PC-9 (cell line): ENCODE measurements at places on chromosomes 7 and 10.
A peak's percentile ranks its signal among the peaks of the same experiment; 100 is the strongest.

DNA sequence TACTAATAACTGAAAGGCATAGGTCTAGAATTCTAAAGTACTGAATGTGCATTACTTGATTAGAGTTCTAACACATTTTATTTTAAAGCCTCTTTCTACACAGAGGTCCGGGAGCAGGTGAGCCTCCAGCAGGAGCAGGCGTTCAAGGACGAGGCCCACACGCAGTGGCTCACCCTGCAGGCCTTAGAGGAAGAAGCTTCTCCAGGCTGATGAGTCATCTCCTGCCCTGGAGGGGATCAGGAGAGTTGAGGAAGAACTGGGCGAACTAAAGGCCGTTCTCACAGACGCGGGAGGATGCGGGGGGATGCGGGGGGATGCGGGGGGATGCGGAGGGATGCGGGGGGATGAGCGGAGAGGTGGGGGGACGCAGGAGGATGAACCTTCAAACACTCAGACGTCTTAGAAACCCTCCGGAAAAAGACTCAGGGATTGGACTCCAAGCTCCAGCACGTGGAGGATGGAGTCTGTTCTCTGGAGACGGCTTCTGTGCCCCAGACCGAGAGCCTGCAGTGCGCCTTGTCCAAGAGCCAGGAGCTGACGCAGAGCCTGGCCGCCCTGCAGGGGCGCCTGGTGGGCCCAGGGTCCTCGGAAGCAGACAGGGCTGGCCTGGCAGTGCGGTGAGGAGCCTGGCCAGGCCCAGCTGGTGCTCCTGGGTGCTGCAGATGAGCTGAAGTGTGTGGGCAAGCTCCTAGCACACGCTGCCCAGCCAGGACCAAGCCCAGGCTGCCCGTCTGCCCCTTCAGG is 433.7 kb upstream of the TPK1 start:
- no peak for DNase-seq

GRCh38 chr7:1104516-1105179 is 16.7 kb downstream of the GPER1 start:
- DNase-seq: no peak

- peak; percentile 93 for DNase-seq
Observed at GRCh38 chr7:30914596-30914995, 2.9 kb downstream of the AQP1 start.

DNA sequence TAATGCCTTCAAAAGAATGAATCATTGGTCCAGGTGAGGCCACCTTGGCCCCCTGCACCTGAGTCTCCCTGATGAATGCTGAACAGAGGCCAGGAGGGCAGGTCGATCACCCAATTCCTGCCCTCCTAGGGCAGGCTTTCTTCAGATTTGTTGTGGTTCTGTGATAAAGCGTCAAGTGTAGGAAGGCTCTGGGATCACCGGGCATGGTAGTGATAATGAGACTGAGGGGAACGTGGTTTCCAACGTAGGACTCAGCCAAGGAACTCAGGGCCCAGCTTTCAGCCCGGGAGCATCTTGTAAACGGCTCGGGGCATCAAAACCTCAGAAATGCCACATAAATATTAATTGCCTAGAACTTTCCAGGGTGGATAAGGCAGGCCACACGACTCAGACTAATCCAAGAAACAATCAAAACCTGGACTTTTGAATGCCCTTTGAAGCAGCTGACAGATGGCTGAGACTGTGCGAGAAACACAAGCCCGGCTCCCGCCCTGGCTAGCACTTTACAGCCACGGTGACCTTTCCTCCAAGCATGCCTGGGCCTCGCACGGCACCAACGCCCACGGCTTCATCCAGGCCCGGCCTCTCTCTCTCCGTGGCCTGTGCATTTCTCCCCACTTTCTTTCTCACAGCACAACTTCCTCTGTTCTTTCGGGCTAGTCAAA is 239.3 kb upstream of the GRB10 start:
- DNase-seq: no peak

DNA sequence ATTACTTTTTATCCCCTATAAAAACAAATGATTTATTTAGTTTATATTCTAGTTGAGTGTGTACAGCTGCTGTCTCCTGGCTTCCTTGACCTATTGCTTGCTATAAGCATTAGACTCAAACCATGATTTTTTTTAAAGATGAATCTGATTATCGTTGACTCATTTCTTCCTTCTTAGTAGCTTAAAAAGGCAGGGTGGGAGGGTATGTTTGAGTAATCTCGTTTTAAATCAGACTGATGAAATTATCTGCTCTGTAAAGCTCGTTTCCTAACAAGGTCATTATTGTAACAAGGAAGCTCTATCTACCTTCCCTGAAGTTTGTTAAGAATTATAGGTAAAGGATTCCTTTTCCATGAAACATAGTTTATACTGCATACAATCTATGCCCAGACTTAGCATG is 276.3 kb upstream of the KCND2 start:
- no peak for DNase-seq

DNA sequence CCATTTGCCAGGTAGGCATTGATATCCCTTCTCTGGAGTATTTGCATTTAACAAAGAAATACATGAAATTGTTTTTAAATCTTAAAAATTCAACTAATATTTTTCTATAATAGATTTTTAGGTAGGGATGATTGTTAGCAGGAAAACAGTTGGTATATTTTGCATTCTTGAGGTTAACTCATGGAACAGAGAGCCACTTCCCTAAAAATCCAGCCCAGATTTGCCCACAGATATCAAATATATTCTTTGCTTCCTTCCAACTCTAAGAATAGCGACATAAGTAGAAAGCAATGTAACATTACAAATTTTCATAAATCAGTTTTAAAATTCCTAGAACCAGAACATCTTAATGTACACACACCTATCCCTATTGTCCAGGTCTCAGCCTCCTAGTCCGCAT is 45.0 kb upstream of the ANLN start:
- DNase-seq: no peak

GRCh38 chr10:13404791-13405190 is 56.7 kb upstream of the SEPHS1 start:
- no peak for DNase-seq

DNA sequence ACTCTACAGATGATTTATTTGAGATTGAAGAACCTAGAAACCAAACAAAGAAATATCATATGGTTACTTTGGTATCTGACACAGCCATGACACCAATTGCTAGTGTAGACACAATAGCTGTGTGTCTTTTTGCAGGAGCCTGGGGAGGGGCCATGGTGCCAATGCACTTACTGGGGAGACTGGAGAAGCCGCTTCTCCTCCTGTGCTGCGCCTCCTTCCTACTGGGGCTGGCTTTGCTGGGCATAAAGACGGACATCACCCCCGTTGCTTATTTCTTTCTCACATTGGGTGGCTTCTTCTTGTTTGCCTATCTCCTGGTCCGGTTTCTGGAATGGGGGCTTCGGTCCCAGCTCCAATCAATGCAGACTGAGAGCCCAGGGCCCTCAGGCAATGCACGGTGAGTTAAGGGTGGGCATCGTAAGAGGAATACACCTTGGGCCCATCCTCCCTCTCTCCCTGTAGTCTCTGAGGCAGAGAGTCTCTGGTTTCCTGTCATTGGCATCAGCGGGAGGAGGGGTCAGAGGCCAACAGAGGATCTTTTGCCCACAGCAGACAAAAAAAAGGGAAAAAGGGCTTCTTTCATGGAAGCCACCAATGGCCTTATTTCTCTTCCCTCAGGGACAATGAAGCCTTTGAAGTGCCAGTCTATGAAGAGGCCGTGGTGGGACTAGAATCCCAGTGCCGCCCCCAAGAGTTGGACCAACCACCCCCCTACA is 1.2 kb downstream of the TMEM139 start:
- no peak for DNase-seq

GRCh38 chr10:7547829-7548228 is 118.9 kb downstream of the ITIH5 start:
- DNase-seq: no peak

DNA sequence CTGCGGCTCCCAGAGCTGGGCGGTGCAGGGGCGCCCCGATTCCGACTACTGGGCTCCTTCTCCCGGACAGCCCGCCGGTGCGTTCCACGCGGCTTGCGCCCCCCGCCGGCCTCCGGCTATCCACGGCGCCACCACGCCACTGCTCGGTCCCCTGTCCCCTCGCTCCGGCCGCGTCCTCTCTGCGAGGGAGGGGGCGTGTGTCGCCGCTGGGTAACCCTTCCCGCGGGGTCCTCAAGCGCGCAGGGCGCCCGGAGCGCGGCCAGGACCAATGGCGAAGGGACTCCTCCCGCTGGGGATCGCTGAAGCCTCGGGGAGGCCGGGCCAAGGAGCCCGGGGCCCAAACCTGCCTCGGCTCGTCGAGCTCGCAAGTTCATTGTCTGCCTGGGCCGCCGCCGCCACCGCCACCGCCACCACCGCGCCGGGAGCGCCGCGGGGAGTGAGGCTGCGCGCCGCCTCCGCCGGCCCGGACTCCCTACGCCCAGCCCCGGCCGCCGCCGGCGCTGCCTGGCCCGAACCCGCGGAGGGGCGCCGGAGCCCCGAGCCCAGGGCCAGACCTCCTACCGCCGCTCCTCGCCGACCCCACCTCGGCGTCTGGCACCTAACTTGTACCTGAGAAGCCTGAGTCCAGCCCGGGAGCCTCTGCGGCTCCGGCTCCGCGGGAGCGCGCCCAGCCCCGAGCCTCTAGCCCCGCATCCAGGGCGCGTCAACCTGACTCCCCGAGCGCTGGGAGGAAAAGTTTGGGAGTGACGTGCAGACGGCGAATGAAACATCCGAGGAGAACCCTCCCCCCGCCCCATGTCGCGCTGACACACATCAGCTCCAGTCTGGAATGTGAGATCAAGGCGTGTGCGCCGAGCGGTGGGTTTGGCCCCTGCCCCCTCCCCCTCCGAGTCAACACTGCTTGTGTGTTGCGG is at the start of gene CHST15:
Gene CHST15, minus strand, starts transcription at position 739 of the 914 bp plus-strand sequence. CDS start 47,386 bp downstream, outside the sequence.
- peak; percentile 80 for DNase-seq

GRCh38 chr10:110420401-110421193 is 77.1 kb upstream of the DUSP5 start:
- peak; percentile 93 for DNase-seq

- DNase-seq: peak; percentile 21
Observed at GRCh38 chr7:33970536-33970935, 65.2 kb downstream of the BMPER start.

DNA sequence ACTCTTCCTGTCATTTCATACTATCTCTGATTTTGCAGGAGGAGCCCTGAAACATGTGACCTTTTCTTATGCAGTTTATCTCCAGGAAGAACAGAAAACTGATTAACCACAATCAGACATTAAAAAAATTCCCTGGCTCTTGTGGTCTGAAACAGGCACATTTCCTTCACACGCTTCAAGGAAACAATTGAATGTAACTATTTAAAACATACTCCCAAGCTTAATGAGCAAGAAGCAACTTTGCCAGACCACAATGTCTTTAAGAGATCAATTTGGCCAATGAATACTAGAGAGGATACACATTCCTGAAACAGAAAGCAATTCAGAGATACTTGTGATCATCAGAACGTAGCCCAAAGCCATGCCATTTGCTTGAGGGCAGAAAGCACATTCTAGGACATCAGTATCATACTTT is 65.8 kb downstream of the PIP4K2A start:
- no peak for DNase-seq

- DNase-seq: no peak
Observed at GRCh38 chr7:4692055-4692454, 10.0 kb downstream of the FOXK1 start.

DNA sequence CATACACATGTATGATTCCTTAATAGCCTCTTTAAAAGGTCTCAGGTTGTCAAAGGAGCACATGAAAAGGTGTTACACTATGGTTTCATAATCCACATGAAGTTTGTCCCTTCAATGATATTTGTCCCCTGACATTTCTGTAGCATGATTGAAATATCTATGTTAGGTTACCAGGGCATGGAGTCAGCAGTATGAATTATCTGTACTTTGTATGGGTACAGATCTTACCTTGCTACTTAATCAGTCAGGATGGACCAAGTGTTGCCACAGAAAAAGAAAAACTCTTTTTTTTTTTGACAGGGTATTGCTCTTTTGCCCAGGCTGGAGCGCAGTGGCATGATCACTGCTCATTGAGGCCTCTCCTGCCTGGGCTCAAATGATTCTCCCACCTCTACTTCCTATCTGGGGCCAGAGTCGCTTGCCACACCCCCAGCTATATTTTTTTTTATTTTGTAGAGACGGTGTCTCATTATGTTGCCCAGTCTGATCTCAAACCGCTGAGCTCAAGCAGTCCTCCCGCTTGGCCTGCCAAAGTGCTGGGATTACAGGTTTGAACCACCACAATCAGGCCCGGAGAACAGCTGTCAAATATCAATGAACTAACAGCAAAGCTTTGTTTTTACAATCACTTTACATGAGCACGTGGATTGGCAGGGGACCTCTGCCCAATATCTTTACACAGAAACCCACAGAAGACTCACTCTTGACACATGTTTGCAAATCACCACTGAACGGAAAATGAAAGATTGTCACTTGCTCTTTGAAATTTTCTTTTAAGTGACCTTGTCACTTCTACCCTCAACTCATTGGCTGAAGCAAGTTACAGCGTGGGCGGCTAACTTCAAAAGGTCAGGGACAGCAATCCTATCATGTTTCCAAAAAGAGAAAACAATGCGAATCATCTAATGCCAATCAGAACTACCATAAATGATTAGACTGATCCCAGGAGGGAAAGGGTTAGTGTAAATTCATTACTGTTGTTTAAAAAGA is 140.2 kb downstream of the PRKG1 start:
- DNase-seq: no peak

- no peak for DNase-seq
Observed at GRCh38 chr7:94313926-94314325, 80.8 kb upstream of the COL1A2 start.

DNA sequence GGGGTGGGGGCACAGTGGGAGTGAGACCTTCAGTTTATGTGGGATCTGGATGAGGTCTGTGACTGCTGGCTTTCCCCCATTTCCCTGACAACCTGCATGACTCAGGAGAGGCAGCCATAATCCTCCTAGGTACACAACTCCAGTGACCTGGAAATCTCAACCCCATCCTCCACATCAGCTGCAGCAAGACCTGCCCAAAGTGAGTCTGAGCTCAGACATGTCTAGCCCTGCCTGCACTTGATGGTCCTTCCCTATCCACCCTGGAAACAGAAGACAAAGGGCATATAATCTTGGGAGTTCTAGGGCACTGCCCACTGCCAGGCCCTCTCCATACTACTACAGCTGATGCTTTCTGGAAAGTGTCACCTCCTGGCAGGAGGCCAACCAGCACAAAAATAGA is 75.6 kb downstream of the GRM8 start:
- no peak for DNase-seq

- no peak for DNase-seq
Observed at GRCh38 chr10:133295426-133296320, 13.0 kb downstream of the TUBGCP2 start.

DNA sequence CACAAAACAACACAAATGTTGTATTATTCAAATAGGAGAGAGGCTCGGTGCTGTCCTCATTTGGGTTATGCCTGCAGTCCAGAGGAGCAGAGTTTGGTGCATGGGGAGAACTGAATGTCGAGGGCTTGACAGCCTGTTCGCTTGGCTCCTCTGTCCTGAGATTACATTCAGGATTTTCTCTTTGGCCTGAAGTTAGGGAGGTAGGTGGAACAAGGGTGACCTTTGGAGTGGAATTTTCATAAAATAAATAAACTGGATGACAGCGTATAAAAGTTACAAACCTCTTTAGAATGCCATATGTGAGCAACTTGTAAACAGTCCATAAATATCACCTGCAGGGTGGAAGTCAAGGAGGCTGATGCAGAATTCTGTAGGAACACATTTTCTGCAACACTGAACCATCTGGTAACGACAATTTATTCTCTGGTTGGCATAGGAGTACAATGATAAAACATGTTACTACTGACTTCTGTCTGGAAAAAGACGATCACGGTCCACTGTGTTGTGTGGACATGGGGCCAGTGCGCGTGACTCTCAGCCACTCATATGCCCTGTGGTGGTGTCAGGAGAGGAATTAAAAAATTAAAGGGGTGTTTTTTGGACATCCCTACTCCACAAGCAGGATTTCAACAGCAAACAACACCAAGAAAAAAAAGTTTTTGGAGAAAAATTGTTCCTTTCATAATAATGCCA is 33.2 kb downstream of the NRP1 start:
- no peak for DNase-seq
